Thymus (tissue), 14 donors: ENCODE measurements at places on chromosomes 12 and 14. TPM values are rescaled to one million over a fixed set of nuclear protein-coding genes. Genes with fewer than 3 reads are reported as not detected.

DNA sequence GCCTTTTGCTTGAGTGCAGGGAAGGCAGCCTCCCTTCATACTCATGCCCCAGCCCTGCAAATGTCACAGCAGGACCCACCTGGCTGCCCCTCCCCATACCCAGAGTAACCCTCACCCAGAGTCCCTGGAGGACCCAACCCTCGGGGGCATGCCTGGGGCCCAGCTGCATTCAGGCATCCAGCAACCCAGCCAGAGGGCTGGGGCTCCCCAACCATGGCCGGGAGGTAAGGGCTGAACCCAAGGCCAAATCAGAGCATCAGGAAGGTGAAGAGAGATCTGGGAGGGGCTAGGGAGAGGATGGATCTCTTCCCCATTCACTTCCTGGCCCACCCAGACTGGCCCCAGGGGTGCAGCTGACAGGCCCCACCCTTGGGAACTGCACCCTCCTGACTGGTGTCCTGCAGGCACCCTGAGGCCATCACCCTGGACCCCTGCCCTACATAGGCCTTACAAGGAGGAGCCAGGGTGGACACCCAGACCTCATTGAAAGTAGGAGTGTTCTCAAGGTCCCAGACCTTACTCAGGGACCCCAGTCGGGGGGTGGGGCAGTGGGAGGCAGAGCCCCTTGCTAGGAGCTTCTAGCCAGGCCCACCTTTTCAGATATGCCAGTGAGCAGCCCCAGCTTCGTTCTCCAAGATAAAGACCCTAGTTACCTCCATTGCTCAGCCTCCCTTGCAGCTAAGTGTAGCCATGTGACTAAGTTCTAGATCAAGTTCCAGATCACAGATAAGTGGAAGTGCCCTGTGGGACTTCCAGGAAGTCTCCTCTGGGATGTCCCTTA lies 849 bp upstream of the PLD4 start:
- H3K27ac ChIP-seq, result no peak overlapping the region
- H3K36me3 ChIP-seq, result no peaks in the 10 kb centered on the region
- no peak overlapping the region for H3K4me3 ChIP-seq
- H3K4me1 ChIP-seq, result peaks cover 23% of the 10 kb centered on the region
- DNase-seq, result no peak

GRCh38 chr14:74488786-74489397 lies 4.2 kb downstream of the NPC2 start:
- H3K36me3 ChIP-seq, result peaks cover 3% of the 10 kb centered on the region
- H3K4me3 ChIP-seq, result no peak overlapping the region
- no peak overlapping the region for H3K27ac ChIP-seq
- peaks cover 15% of the 10 kb centered on the region for H3K27me3 ChIP-seq

- H3K27ac ChIP-seq, result no peak overlapping the region
- H3K4me3 ChIP-seq, result no peak overlapping the region
- peaks cover 5% of the 10 kb centered on the region for H3K4me1 ChIP-seq
- no peaks in the 10 kb centered on the region for H3K36me3 ChIP-seq
- no peaks in the 10 kb centered on the region for H3K27me3 ChIP-seq
Measured at GRCh38 chr12:89883630-89884389, 175.2 kb upstream of the ATP2B1 start.

DNA sequence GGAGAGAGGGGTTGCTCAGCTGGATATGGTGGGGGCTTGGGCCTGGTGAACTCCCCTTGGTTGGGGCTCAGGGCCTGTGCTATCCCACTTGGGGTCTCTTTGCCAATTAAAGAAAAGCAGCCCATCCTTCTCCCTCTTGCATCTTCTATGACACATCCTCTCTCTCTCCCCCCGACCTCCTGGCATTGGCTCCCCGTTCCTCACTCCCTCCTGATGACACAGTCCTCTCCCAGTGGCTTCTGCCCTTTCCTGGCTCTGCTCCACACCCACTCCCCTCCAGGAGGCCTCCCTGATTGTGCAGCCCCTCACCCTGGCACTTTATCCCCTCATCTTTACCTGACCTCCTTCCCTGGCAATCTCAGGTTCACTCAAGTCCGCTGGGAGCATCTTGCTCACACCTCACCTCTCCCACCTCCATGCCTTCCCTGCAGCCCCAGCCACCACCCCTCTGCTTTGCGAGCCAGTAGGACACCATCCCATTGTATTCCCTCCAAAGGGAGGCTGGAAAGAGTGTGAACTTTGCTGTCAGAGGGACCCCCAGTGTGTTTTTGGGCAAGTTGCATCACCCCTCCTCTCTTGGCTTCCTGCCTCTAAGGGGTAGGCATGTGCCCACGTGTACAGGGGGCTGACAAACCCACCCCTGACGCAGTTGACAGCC lies 10.7 kb downstream of the KRT80 start:
- peak overlapping the region; percentile 32 for H3K27ac ChIP-seq
- no peak overlapping the region for H3K4me3 ChIP-seq
- H3K27me3 ChIP-seq, result no peaks in the 10 kb centered on the region
- H3K4me1 ChIP-seq, result peaks cover 13% of the 10 kb centered on the region
- no peak for DNase-seq

GRCh38 chr14:63535918-63536317 lies 7.3 kb downstream of the PPP2R5E start:
- no peak overlapping the region for H3K4me3 ChIP-seq
- DNase-seq, result no peak
- no peaks in the 10 kb centered on the region for H3K27me3 ChIP-seq

GRCh38 chr12:20212658-20213555 lies 155.4 kb upstream of the PDE3A start:
- no peaks in the 10 kb centered on the region for H3K36me3 ChIP-seq
- H3K27me3 ChIP-seq, result no peaks in the 10 kb centered on the region
- DNase-seq, result no peak
- H3K27ac ChIP-seq, result no peak overlapping the region
- H3K4me1 ChIP-seq, result no peaks in the 10 kb centered on the region
- H3K4me3 ChIP-seq, result no peak overlapping the region

TAS2R9 gene
- total RNA-seq, result not detected

- DNase-seq, result no peak
- no peaks in the 10 kb centered on the region for H3K27me3 ChIP-seq
- no peaks in the 10 kb centered on the region for H3K4me1 ChIP-seq
- no peak overlapping the region for H3K27ac ChIP-seq
Measured at GRCh38 chr12:42396473-42397259, 70.7 kb downstream of the PPHLN1 start.

- DNase-seq, result no peak
- H3K36me3 ChIP-seq, result peaks cover 41% of the 10 kb centered on the region
- no peak overlapping the region for H3K27ac ChIP-seq
- no peak overlapping the region for H3K4me3 ChIP-seq
Measured at GRCh38 chr14:21256539-21257393, 12.5 kb downstream of the HNRNPC start.
